ENCODE measurements at places on chromosomes 3 and 15. TPM values are rescaled to one million over a fixed set of nuclear protein-coding genes. Genes with fewer than 3 reads are reported as not detected.

Gene IMPG2
- not detected for total RNA-seq

Gene TSC22D2
- 16.0 TPM for total RNA-seq

Gene ZCWPW2
- total RNA-seq: not detected

Gene SPINK8
- total RNA-seq: not detected

Gene PAQR5
- total RNA-seq: 97.0 TPM

All from A549 treated with Mapracorat at 1 μM for 4 hours (cell line).